Activated naive CD8-positive, alpha-beta T cell treated with anti-CD3 and anti-CD28 coated beads, Interleukin-2, amount 10 ng/mL, durations not matched to agents 7 days and 5 days (primary cell): ENCODE measurements at places on chromosomes 3 and 15.

GRCh38 chr15:65578904-65579728 lies 31.8 kb downstream of the INTS14 start:
- no peak for DNase-seq

DNA sequence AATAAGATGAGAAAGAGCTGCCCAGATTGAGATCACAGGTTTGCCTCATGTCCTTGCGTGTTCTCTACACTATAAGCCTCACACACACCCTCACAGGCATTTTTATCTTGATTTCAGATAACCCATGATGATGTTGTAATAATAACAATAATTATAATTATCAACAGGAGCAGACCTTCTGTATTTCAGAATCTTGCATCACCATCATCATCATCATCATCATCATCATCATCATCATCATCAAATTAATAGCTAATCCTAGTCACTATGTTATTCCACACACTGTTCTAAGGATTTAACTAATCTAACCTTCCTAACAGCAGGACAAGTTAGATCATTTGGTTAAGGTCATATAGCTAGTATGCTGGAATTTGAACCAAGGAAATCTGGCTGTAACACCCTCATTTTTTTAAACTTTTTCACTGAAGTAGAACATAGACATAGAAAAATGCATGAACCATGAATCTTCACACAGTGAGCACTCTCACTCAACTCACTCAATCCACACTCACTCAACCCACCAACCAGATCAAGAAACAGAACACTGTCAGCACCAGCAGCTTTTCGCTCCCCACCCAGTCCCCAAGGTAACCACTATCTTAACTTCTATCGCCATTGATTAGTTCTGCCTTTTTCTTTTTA lies 1.8 kb upstream of the SH2D7 start:
- no peak for DNase-seq

- no peak for DNase-seq
Observed at GRCh38 chr3:10265833-10266232, 17.6 kb downstream of the TATDN2 start.

DNA sequence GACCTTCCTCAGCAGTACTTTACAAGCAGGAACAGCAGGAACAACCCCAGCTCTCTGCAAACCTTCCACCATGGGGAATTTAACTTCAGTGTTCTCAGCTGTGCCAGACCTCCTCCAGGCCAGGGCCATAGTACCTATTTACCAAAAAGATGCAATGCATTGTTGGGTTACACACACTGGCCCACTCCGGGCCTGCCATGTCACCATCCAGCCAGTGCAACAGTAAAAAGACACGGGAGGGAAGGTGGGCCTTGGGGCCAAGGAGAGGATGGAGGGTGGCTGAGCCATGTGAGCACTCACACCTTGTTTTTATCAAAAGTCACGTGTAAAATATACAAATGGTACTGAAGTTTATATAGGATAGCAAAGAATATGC lies 157.0 kb downstream of the GABRB3 start:
- no peak for DNase-seq

- no peak for DNase-seq
Observed at GRCh38 chr15:95684693-95685115, 645.8 kb upstream of the NR2F2 start.

- no peak for DNase-seq
Observed at GRCh38 chr3:190585805-190586630, 72.1 kb downstream of the IL1RAP start.

- no peak for DNase-seq
Observed at GRCh38 chr3:105862217-105862616, 6.6 kb downstream of the CBLB start.

DNA sequence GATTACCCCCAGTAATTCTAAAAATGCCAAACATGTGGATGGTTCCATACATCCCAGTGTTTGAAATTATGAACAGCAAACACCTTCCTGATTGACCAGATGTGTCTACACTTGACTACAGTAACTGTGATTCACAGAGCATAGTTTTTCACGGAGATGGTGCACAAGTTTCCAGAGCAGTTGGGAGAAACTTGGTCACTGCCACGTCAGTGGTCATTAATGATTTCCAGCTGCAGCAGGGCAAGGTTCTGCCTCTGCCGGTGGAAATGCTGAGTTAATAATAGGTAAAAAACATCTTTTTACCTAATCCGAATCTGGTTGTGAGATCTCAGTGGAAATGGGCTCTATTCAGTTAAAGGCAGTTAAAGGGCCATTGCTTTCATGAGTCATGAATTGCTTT lies 154.1 kb upstream of the FEZF2 start:
- no peak for DNase-seq

DNA sequence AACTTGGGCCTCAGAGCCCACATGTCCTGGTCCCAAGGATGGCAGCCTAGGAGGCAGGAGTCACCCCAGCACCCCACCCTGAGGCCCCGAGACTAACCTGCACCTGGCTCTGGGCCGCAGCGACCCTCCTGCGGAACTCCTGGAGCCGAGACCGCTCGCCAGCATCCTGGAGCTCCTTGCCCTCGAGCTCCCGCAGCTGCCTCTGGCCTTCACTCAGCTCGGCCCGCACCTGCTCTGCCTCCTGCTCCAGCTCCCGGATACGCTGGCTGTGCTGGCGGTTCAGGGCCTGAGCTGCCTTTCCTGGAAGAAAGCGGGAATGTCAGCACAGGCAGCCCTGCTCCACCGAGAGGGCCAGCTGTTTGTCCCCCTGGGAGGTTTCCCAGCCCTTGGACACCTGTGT lies 13.2 kb downstream of the KIF7 start:
- DNase-seq, result no peak

- no peak for DNase-seq
Observed at GRCh38 chr3:102148598-102149337, 286.0 kb upstream of the ZPLD1 start.

DNA sequence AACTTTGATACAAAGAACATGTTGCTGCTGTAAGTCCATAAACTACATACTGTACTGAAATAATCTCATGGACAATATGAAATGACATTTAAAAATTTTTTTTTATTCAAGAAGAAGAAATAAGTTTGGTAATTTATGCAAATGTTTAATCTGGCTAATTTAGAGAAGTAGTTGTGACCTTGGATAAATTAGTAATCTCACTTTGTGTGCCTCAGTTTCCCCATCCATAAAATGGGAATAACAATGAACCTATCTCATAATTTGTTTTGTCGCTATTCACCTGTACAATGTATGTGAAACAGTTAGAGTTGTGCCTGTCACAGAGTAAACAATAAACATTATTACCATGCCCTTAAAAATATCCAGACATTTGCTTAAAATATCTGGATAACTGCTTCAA lies 15.3 kb upstream of the DPH6 start:
- DNase-seq, result no peak

- DNase-seq, result no peak
Observed at GRCh38 chr3:143040261-143040879, 39.0 kb downstream of the U2SURP start.

GRCh38 chr3:186511245-186511644 lies 32.9 kb downstream of the CRYGS start:
- DNase-seq, result no peak

GRCh38 chr3:136772709-136773108 lies 20.5 kb upstream of the STAG1 start:
- DNase-seq, result no peak

GRCh38 chr3:36677331-36678007 lies 86.9 kb downstream of the DCLK3 start:
- DNase-seq, result no peak

DNA sequence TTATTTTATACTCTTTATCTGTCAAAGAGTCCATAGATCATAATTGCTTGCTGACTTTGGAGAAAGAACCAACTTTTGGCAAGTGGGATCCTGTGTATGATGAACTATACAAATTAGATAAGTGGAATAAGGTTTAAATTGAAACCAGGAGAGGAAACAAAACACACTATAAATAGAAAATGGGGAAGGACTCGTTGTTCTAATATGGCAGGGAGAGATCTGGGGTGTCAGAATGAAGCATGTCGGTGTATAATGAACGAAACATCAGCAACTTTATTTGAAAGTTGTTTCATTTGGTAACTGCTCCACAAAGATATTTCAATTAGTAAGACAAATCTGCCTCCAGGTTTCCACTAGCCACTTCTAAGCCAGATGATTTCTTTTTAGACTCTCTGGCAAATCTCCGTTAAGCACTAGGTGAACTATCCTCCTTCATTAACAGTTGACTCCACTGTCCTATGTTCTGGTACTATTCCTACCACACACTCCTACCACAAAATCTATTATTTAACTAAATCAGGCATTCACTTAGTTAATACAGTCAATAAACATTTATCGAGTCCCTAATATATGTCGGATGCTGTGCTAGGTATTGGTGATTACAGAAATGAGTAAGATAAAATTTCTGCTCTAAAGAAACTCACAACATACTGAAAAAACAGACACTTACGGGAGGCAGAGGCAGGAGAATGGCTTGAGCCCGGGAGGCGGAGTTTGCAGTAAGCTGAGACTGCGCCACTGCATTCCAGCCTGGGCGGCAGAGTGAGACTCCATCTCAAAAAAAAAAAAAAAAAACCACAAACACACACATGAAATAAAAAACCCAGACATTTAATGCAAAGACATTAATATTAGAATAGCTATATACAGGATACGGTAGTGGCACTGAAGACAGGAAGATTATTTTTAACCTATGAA lies 20.1 kb downstream of the SLC15A2 start:
- no peak for DNase-seq
